ENCODE measurements at places on chromosomes 4 and X.

DNA sequence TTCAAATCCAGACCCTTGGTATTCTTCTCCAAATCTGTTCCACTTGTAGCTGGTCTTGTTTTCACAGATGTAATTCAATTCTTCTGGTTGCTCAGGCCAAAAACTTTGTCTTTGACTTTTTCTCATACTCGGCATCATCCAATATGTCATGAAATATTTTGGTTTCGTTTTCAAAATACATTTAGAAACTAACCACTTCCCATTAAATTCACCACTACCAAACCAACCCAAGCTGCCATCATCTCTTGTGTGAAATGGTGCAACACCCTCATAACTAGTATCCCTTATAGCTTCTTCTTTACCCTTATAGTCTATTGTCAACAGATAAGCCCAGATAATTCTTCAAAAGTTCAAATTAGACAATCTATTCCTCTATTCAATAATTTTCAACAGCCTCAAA, 192.1 kb downstream of the PRR32 start:
- no peak for DNase-seq

DNA sequence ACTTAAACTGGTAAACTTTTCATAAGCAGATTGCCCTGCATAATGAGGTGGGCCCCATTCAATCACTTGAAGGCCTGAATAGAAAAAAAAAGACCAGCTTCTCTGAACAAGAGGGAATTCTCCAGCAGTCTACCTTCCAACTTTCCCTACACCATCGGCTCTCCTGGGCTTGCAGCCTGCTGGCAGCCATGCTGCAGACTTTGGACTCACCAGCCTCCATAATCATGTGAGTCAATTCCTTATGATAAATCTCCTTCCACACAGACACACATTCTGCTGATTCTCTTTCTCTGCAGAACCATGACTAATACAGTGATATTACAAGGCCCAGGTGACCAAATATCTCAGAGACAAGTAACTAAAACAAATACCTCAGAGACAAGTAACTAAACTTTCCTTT, 113.8 kb upstream of the WDR17 start:
- no peak for DNase-seq

DNA sequence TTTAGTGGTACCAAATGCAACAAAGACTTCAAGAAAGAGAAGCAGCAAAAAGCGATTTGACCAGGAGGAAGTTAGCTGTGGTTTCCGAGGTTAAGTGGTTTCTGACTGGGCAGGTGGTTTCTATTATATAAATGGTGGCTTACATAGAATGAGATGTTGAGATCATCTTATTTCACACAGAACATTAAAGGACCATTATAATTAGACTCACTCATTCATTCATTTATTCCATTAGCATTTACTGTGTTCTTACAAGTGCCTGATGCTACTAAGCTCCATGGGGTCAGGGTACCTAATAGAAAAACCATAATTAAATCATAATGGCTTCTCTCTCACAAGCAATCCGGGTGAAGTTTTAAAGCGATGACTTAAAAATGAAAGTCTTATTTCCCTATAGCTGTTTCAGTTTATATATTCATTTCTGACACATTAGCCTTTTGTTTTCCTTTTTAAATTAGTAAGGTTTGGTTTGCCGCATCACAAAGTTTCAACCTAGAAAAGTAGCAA, 10.6 kb downstream of the TSPAN6 start:
- no peak for DNase-seq

- DNase-seq, result no peak
Measured at GRCh38 chrX:79100791-79101484, 43.5 kb upstream of the GPR174 start.

DNA sequence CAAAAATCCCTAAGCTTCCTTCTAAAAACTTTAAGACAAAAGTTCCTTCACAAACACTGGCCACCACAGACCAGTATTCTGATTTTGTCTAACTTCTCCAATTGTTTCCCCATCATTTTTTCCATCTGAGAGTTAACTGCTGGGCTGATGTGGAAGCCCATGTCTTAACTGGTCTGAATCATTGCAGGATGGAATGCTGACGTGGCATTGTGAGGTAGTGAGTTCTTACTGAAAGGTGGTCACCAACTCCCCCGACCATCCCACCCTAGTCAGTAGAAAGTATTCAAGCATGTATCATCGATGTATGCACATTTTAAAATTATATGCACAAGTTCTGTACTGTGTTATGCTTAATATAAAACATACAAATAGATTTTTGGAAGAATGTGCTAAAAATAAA, 99.1 kb upstream of the SMIM10 start:
- no peak for DNase-seq

DNA sequence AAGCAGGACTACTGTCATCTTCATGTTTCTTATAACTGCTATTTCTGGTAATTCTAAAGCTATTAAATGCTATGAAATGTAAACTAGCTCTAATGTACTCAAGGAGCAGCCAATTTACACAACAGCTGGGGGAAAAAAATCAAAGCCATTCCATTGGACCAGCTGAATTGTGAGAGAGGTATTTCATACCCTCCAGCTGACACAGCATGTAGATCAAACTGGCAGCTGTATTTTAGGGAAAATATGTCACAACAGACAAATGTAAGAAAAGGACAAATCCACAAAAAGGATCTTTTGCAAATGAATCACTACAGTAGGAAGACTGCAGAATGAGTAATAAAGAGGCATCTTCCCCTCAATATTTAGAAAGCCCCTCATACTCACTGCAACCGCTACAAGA, 65.2 kb upstream of the FAM47B start:
- DNase-seq, result no peak

GRCh38 chrX:80181079-80181478, 166.5 kb downstream of the TBX22 start:
- peak; percentile 28 for DNase-seq

DNA sequence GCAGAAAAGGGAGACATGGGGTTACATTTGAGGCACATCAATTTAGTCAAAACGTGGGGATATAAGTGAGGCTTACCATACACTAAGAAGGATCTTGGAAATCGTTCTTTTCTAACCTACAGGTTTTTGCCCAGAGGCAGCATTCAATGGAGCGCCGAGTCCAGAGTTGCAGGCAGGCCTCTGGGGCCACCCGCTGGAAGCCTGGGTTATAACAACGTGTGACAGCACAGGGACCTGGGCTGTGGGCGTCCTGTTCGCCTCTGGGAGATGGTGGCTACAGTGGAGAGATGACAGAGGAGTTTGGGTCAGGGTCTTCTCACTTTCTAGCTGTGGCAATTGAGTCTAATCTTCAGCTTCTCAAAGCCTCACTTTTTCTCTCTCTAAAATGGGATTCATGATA, 53.9 kb downstream of the ENPP6 start:
- DNase-seq, result no peak

- DNase-seq, result no peak
Measured at GRCh38 chrX:17547658-17548057, 172.7 kb downstream of the NHS start.

- no peak for DNase-seq
Measured at GRCh38 chrX:16953606-16954211, 7.3 kb downstream of the REPS2 start.

Measured in NT2/D1 (cell line).